ENCODE measurements at places on chromosomes 12 and 14.

DNA sequence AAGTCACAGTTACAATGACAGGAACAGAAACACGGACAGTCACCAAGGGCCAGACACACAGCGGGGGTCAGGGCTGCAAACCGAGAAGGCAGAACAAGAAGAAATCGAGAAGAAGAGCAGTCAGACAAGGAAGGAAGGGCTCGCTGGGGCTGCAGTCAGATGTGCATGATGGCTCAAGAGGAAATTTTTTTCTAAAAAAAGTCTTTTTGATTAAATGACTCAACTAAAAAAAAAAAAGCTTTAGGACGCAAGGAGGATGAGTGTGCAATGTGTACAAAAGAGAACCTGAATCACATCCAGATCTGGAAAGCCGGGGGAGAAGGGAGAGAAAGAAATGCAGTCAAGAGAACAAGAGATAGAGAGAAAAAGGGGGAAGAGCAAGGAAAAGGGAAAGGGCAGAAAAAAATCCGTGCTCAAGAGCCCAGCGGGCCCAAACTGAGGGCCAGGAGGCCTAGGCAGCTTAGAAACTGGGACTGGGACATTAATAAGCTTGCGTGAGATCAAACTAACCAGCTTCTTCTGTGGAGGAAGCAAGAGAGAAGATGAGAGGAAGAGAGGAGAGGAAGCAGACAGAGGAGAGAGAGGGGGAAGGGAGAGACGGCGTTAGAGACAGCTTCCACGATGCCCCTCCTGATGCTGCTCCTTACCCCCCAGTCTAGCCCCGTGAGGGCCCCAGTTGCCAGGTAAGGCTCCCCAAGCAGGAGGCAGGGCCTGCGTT, 6.7 kb downstream of the IFFO1 start:
- DNase-seq, result no peak

DNA sequence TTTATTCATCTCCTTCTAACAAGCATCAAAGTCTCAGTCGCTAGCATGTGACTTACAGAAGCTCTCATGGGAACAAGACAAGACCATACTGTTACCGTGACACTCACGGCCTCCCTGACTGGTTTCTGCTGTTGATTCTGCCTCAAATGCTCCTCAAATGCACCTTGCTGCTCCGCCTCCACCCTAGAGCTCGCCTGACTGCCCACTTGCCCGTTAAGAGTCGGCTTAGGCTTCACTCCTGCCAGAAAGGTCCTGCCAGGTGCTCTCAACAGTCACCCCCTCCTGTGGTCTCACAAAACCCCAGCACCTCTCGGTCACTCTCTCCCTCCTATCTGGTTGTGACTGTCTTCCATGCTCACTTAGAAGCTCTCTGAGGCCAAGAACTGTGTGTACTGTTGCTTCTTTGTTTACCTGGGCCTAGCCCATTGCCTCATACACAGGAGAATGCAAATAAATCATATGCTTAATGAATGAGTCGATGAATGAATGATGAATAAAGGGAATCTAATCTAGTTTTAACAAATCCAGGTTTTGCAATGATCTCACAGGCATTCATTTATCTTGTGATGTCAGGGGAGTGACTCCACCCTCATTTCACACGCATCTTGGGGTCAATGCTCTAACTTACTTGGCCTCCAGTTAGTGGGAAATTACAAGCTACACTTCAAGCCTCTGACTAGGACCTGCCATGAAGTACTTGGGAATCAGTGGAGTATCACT, 41.3 kb downstream of the SSH1 start:
- DNase-seq, result no peak

DNA sequence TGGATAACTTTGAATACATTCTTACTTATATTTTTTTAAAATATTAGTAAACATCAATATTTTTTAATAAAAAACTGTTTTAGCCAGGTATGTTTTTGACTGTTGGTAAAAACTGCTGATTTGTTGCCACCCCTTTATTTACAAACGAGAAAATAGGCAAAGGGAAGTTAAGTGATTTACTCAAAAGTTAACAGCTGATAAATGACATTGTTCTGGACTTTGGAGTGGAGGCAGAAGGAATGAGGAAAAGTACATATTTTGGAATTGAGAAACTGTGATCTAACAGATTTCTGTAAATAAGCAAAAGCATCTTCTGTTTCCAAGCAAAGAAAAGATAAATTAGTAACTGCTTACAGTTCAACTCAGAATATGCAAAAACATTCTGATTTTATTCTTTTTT, 4.5 kb downstream of the AP5M1 start:
- no peak for DNase-seq

DNA sequence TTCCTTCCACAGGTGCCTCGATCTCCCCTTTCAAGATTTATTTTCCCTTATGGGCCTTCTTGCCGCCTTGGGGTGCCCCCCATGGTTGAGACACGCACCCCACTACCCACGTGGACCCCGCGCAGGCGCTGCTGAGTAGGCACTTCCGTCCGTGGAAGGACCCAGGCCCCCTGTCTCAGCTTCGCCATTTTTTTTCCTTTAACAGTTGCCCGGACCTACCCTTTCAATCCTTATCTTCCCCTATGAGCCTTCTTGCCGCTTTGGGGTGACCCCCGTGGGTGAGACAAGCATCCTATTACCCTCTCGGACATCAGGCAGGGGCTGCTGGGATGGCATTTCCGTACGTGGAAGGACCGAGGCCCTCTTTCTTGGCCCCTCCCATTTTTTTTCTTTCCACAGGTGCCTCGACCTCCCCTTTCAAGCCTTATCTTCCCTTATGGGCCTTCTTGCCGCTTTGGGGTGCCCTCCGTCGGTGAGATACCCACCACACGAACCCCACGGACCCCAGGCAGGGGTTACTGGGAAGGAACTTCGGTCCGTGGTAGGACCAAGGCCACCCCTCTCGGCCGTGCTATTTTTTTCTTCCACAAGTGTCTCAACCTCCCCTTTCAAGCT, 268.2 kb downstream of the ALG10 start:
- DNase-seq, result no peak

DNA sequence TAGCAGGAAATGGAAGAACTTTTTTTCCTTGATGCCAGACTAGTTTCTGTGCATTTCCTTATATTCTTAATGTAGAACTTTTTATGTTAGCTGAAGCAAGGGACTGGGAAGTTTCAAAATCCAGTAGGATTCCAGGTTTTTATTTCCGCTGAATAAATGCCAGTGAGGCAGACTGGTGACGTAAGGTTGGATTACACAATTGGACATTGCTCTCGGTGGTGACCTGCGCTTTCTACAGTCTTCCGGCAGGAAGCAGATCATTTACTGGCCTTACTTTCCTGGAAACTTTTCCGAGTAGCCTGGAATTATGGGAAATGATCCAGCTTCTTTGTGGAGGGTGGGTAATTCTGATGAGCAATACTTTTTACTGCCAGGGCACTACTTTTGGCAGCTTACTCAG, 3.6 kb downstream of the IFT43 start:
- DNase-seq, result no peak

- no peak for DNase-seq
Observed at GRCh38 chr14:99688210-99688581, 4.1 kb downstream of the CYP46A1 start.

DNA sequence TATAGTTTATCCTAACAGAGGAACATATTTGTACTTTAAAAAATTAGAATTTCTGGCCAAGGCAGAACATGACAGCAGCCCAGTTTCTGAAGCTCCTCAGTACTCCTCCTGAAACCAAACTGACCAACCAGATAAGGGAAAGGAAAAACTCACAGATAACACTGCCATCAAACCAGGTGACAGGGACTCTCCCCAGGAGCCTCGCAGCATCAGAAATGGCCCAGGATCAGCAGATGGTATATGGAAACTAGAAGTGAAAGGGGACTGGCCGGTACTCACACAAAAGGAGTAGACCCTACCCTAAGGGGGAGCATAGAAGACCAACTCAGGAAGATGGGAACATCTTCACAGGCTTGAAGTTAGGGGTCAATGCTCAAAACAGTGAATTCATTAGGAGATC, 22.0 kb downstream of the GALC start:
- DNase-seq, result no peak

DNA sequence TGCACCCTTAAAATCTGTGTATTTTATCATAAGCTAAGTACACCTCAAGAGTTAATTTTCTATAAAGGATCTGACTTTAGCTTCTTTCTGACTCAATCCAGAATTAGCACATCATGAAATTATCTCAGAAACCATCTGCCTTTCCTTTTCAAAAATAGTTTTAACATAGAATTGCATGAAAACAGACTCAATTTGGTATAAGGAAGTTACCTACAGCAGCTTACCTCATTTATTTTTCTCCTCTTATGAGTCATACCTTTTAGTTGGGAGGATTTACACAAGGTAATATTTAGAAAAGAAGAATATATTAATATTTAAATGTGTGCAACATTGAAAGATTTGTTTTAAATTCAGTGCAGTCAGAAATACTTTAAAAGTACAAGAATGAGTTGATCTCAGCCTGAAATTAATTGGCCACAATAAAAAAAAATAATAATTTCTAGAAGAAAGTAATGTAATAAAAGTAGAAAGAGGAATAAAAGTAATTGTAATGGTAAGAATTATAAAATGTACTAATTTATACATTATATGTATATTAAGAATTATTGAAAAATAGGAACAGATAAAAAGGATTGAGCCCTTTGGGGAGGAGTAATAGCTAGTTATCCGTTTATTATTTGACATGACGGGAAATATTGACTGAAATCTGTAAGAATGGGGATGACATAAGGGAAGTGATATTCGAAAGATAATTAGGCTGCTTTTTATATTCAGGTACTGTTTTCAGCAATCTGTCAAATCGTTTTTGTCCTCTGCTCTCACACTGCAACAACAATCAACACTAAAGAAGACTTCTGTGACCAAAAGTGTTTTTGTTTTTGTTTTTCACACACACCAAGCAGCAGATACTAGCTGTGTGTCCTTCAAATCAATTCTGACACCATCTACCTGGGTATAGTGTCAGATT, 20.5 kb downstream of the ADAM21 start:
- no peak for DNase-seq

GRCh38 chr12:83642205-83642604, 955.5 kb downstream of the TMTC2 start:
- no peak for DNase-seq

DNA sequence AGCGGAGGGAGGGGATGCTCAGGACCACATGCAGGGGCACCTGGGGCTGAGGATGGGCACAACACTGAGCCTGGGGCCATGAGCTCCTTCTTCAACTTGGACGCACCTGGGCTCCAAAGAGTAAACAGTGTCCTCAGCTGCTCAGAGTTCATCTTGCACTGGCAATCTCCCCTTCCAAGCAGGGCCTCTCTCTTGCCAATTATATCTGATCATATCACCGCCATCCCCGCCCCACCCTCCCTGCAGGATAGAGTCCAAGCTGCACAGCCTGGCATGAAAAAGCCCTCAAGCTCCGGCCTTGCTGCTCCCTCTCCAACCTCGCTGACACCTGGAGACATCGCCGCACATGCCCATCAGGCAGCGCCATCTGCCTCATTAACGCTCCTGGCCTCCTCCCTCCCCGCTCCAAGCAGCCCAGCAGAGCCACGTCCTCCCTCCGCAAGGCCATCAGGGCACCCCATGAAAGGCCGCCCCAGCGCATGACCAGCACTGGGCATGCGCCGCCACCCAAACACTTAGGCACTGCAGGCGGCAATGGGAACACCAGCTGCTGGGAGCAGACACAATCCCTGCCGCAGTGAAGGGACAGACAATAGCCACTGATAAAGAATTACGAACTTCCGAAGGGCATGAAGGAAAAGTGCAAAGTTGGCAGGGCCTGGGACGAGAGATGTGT, 88.8 kb downstream of the CHGA start:
- DNase-seq, result peak; percentile 18

GRCh38 chr12:106780010-106780631, 5.6 kb downstream of the RIC8B start:
- DNase-seq, result peak; percentile 12

GRCh38 chr12:98399532-98399931, 115.9 kb upstream of the TMPO start:
- no peak for DNase-seq

DNA sequence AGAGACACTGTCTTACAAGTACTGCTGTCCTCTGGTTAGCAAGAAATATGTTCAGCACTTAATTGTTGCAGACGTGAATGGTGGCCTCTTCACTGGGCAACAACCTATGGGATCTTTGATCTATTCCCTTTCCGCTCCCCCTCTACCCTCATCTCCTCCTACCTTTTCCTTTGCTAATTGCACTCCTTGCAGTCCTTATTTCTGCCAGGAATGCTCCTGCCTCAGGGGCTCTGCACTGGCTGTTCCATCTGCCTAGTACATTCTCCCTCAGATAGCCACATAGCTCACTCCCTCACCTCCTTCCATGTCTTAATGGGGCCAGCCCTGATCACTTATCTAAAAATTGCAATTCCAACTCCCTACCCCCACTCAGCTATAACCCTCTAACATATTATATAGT, 4.5 kb upstream of the NFYB start:
- no peak for DNase-seq

GRCh38 chr12:26711569-26711968, 121.4 kb downstream of the ITPR2 start:
- no peak for DNase-seq

- DNase-seq, result no peak
Observed at GRCh38 chr12:19574601-19575000, 135.3 kb downstream of the AEBP2 start.

- no peak for DNase-seq
Observed at GRCh38 chr14:68621400-68622365, 171.2 kb downstream of the ZFP36L1 start.

- no peak for DNase-seq
Observed at GRCh38 chr14:99789581-99789980, 3.6 kb upstream of the EML1 start.

DNA sequence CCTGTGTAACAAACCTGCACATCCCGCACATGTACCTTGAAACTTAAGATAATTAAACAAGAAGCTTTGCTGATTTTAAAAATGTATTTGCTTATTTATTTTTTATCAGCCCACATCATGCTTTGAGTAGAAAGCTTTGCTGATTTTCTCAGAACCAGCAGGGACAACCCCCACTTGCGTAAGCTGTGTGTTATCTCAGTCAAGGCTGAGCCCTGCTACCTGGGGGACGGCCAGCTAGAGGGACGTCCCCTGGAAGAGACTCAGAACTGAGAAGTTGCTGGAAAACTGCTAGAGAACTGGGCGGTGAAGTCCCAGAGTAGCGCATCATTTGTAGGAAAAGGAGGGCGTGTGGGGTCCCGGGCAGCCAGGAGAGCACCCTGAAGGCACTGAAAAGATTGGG, 4.1 kb upstream of the PLEK2 start:
- no peak for DNase-seq
